ENCODE measurements at places on chromosomes 3 and 15.
A peak's percentile ranks its signal among the peaks of the same experiment; 100 is the strongest.

- DNase-seq = no peak
Observed at GRCh38 chr3:42745776-42746454, 27.1 kb downstream of the CCDC13 start.

- DNase-seq = no peak
Observed at GRCh38 chr15:30675126-30675525, 49.2 kb downstream of the ARHGAP11B start.

- no peak for DNase-seq
Observed at GRCh38 chr3:177196008-177196455, 1.2 kb downstream of the TBL1XR1 start.

DNA sequence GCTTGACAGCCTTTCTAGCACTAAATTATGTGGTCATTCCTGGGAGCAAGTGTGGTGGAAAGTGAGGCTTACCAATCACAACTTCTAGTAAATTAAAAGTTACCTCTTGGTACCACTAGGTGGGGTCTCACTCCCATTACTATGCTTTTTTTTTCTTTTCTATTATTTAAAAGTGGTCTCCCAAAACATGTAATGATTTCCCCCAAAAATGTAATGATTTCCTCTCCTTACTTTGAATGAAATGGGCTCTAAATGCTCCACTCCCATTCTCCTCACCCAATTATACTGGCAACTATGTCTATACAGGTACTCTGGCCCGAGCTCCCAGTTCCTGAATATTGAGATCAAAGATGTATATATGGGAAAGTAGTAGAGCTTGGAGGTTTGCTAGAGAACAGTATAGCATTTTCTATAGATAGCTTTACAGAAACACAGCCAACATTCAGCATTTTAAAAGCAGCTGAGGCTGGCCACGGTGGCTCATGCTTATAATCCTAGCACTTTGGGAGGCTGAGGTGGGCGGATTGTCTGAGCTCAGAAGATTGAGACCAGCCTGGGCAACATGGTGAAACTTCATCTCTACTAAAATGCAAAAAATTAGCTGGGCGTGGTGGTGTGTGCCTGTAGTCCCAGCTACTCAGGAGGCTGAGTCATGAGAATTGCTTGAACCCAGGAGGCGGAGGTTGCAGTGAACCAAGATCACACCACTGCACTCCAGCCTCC, 70.9 kb downstream of the DCUN1D1 start:
- peak; percentile 39 for DNase-seq

- DNase-seq = no peak
Observed at GRCh38 chr3:2826036-2826435, 284.1 kb downstream of the IL5RA start.

DNA sequence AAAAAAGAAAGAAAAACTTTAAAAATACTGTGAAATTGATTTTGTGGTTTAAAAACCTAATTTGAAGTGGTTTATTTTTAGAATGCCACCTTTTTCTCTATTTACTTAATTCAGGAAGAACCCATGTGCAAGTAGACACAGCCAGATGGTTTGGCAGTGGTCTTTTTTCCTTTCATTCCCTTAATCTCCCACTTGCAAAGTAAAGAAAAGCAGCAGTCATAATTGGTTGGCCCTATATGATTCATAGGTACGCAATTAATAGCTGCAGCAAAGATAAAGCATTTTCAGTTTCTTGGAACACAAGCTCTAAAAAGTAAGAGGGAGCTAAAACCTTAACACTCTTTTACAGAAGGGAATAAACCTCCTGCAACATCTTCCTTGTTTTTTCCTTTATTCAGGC, 115.3 kb downstream of the MECOM start:
- no peak for DNase-seq

- DNase-seq = no peak
Observed at GRCh38 chr3:56918111-56918568, 116.4 kb upstream of the ARHGEF3 start.

GRCh38 chr3:59442046-59442445, 392.2 kb upstream of the CFAP20DC start:
- DNase-seq = no peak

DNA sequence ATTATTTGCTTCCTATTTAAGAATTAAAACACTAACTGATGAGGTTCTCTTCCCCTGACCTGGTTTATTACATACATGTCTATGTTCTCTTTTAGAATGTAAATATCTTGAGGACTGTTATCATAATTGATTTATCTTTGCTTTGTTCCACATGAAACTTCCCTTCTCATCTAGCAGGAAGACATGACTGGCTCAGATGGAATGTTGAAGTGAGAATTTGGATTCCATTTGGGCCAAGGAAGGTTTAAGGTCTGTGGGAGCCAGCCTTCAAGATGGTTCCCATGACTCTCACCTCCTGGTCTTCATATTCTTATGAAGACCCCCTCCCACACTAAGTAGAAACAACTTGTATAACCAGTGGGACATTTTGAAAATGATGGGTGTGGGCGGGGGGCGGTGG, 222.2 kb upstream of the GADL1 start:
- peak; percentile 75 for DNase-seq

DNA sequence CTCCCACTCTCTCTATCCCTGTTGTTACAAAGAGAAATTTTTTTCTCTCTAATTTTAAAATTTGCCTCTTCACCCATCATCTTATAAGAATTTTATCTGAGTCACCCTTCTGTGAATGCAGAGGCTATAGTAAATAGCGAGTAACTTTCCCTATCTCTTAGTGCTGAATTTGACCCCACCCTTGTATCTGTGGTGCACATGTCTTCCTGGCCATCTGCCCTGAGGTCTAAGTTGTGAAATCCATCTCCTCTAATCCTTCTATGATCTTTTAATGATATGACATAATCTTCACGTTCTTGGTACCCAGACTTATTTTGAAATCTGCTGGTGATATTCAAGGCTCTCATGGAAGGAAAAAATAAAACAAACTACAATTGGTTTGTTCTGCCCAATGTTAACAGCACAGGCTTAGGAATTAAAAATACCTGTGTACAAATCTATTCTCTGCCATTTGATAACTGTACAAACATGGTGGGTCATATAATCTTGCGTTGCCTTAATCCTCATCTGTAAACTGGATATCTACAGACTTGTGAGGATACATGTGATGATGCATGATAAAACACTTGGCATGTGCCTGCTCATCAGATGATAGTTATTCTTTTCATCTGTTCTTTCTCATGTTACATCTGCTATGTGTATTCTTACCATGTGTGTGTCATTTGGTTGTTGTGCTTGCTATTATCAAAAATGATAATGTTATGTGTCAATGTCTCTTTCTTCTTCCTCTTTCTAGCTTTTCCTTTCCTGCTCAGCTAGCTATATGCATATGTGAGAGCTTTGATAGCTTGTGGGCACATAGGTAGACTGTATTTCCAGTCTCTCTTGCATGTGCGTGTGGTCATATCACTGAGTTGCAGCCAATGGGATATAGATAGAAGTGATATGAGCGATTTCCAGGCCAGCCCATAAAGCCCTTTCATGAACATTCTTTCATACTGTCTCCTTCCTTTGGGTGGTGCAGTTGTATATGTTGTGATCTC, 13.7 kb upstream of the CCR3 start:
- peak; percentile 79 for DNase-seq

GRCh38 chr3:192802957-192803899, 75.9 kb upstream of the FGF12 start:
- DNase-seq = peak; percentile 44
